D341Med (cell line): ENCODE measurements at places on chromosomes 7 and 10.

DNA sequence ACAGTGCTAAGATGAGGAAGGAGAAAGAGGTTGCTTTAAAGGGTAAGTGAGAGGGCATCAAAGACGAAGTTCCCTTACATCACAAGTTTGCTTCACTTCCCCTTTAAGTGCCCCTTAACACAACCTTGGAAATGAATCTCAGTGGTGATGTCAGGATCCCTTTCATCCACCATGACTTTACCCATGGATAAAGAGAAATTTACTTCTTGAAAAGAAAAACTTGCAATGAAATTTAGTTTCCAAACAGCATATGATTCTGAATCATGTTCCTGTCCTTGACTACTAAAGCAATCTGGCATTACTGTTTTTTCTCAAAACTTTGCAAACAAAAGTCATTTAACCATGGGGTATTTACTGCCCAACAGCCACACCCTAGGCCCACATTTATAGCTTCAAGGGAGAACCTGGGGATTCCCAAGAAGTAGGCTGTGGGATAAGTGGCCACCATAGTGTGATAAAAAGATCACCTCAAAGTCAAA lies 135.9 kb downstream of the ITGB8 start:
- DNase-seq = no peak

DNA sequence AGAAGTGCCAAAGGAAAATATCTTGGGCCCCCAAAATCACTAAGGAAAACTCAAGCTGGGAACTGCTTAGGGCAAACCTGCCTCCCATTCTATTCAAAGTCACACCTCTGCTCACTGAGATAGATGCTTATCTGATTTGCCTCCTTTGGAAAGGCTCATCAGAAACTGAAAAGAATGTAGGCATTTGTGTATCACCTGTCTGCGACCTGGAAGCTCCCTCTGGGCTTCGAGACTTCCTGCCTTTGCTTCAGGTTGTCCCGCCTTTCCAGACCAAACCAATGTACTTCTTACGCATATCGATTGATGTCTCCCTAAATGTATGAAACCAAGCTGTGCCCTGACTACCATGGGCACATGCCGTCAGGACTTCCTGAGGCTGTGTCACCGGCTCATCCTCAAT lies 14.5 kb upstream of the LRRC72 start:
- no peak for DNase-seq

- no peak for DNase-seq
These were observed 64.5 kb downstream of the DNMBP start for GRCh38 chr10:99945263-99945662.

GRCh38 chr10:60955957-60956425 lies 12.0 kb upstream of the RHOBTB1 start:
- no peak for DNase-seq

DNA sequence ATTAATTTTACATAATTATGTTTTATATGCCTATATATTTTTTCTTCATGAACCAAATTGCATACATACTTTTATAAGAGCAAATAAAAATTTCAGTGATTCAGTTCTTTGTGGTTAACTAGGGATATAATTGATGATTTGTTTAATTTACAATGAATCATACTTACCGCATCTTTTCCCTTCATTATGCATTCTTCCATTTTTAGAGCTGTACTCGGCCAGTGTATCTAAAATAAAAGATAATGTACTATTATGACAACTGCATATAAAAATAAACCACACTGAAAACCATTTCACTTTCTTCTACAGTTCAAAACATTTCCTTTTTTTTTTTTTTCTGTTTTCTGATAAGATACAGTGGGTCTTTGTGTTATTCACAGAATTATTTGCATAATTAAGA lies 179.9 kb downstream of the SEMA3E start:
- DNase-seq = no peak
